ENCODE measurements at places on chromosomes 1 and 21.
A peak's percentile ranks its signal among the peaks of the same experiment; 100 is the strongest.

DNA sequence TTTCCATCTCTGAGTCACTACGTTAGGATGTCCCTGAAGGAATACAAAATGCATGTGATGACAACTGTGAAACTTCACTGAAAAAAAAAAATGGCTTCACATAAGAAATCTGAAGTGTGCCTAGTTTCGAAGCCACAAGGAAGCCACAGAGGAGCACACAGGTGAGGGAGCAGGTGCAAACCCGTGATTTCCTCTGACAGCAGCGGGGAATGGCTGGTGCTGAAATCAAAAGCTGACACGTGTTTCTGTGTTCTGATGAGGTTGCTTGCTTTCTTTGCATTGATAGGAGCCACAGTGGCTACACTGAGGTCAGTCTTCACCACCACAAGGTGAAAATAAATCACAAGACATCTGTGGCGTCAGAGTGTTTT is 105.7 kb upstream of the TLR5 start:
- DNase-seq: no peak

GRCh38 chr1:89552471-89553081 is 27.9 kb downstream of the LRRC8B start:
- DNase-seq: no peak

DNA sequence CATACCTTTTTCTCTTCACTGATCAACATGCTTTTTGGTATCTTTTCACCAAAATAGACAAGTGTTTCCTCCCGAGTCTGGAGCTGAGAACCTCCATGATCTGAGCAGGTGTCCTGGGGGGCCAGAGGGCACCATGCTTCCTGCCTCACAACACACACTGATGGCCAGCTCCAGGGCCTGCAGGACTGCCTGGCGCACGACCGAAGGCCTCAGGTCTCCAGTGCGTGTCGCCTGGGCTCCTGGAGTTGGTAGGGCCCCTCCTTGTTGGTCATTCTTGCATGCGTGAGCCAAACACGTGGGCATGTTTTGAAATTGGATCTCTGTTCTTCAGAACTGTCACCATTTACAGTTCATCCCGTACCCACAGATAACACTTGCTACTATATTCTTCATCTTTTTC is 64.4 kb downstream of the SLC37A1 start:
- DNase-seq: no peak

DNA sequence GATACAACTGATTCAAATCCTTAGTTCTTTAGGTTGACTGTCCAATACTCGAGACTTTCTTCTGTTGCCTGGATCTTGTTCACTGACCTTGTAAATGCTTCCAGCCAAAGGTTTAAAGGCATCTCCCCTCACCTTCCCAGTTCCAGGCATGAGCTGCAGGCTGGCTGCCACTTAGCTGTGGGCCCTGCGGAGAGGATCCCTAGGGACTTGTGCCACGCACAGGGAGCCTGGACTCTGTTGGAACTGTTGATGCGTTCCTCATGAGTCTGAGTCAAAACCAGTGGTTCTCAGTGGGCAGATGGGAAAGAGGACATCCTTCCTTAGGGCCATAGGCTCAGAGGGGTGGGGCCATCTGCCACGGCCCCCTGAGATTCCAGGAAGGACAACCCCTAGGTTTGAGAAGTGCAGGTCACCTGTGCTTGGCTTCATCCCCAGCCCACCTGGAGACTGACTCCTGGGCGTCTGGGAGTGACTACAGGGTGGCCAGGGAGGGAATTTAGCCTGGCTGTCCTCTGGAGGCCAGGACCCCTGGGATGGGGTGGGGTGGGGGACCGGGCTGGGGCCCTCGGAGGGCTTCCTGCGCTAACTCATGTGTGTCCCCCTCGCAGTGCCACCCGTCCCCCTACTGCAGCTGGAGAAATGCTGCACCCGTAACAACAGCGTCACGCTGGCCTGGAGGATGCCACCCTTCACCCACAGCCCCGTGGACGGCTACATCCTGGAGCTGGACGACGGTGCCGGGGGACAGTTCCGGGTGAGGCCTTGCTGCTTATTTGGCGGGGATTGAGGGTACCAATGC is 37.6 kb upstream of the GNPAT start:
- DNase-seq: no peak

GRCh38 chr1:33086384-33086850 is 5.5 kb downstream of the AZIN2 start:
- peak; percentile 77 for DNase-seq

GRCh38 chr1:180973369-180973768 is 49.3 kb downstream of the STX6 start:
- DNase-seq: no peak

- DNase-seq: no peak
Measured at GRCh38 chr1:80918380-80918779, 882.4 kb upstream of the ADGRL2 start.

DNA sequence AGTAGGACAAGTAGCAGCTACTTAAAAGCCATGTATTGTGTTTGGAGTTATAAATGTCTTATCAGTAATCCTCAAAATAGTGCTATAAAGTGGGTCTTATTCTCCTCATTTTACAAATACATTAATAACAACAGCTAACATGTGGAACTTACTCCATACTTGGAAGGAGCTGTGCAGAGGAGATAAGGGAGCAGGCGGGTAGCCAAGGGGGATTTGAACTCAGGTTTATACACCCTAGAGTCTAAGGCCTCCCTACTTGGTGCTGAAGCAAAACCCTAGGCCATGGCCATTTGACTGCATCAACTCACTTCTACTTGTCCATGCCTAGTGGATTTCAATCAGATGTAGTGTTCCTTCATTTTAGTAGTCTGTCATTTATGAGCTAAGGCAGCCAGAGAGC is 72.1 kb downstream of the LMO4 start:
- DNase-seq: no peak

GRCh38 chr1:152000964-152001630 is 7.4 kb upstream of the S100A10 start:
- no peak for DNase-seq

DNA sequence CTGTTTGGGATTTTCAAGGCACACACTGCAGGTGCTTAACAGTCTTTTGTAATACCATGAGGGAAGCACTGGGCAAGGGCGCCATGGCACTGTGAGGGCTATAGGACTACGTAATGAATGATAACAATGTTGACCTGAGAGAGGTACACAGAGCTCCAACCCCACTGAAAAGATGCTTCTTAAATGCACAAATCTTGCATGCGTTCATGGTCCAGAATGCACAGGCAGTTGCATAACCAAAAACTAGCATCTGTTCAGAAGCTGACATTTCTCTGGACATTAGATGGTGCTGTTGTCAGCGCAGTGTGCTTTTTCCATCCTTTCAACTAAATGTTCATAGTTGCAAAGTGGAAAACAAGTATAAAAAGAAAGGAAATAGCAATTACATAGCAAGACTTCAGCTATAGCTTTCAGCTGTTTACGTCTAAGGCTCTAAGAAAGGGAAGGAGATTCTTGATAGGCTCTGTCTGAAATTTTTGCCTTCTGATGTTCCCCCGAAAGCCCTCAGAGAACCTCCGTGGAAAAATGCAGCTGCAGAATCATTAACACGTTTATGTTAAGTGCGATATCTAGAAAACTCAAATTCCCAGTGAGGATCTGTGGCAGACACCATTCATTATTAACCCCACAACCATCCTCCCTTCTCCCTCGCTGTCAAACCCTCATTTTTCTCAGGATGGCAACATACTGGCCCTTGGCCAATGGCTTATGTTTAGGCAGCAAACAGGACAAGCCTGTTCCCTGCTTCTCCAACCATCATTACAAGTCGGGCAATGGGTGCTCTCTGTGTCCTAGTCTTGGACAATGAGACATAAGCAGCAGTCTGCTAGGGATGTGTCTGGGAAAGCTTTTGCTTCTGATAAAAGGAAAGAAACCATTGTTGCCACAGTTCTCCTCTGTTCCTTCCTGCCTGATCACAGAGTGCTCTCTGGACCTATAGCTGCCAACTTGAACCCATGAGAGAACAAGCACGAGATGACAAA is 8.2 kb upstream of the TARBP1 start:
- peak; percentile 61 for DNase-seq

DNA sequence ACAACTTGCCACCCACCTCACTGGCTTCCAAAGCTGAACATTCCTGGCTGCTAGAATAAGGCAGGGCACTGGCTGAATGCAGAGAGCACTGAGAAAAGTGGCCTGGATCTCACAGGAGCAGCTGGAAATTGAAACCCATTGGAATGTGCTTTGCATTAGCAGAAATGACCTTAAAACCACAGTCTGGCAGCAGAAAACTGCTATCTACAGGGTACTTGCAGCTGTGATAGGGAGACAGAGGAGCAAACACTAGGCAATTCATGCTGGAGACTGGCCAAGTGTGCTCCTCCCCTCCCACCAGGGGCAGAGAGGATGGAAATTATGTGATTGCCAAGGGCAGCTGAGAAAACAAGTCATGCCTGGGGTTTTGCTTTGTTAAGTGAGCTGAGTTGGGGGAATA is 47.2 kb downstream of the HSD3B1 start:
- DNase-seq: no peak

DNA sequence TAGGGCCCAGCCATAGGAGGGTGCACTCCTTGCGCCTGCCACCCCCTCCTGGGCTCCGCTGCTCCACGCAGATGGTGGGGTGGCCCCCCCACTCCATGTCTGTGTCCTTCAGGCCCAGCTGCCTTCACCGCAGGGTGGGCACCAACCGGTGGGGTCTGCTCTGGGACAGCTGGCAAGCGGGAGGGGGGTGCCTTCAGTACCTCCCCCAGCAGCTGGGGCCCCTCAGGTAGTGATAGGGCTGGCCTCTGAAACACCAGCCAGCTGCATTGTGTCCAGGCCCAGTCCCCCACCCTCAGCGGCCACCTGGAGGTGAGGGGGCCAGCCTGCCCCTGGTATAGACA is 360 bp downstream of the GJC2 start:
- DNase-seq: no peak

GRCh38 chr1:75616436-75617433 is 5.8 kb upstream of the SLC44A5 start:
- DNase-seq: no peak

- no peak for DNase-seq
Measured at GRCh38 chr1:22696610-22697009, 14.0 kb upstream of the EPHB2 start.

- no peak for DNase-seq
Measured at GRCh38 chr1:210525716-210526454, 197.2 kb downstream of the HHAT start.

DNA sequence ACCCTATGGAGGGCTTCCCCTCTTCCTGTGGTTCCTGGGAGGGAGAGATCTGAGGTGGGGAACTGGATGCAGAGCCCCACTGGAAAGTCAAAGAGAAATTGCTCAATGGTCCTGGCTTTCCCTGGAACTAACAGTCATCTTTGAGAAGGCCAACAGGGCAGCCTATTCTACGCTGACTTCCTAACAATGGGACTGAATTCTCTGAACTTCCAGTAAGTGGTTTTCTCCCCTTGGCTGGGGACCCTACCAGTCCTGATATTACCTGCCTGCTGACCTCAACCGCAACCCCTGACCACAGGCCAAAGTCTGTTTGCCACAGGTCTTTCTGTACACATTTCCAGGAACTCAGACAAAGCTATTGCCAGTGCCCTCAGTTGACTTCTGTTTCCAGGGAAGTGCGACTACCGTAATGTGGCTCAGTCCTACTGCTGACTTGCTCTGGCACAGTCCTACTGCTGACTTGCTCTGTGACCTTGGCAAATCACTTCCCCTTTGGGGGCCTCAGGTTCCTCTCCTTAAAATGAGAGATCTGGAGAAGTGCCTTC is 55.3 kb downstream of the C8B start:
- DNase-seq: peak; percentile 27

DNA sequence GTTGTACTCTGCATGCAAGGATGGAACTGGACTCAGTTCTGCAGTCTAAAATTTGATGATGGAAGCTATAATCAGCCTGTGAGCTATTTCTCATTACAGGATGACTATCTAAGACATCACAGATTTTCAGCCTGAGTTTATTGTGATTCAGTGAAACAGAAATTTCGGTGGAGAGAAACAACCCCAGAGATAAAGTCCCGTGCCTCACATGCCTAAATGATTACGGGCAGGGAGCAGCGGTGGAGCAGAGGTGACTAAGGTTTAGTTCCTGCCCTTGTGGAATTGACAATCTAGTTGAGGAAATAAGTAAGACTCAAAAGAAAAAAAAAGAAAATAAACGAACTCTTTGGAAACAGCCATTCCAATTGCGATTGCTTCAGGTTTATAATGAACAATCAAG is 96.9 kb downstream of the GRIK3 start:
- DNase-seq: no peak

DNA sequence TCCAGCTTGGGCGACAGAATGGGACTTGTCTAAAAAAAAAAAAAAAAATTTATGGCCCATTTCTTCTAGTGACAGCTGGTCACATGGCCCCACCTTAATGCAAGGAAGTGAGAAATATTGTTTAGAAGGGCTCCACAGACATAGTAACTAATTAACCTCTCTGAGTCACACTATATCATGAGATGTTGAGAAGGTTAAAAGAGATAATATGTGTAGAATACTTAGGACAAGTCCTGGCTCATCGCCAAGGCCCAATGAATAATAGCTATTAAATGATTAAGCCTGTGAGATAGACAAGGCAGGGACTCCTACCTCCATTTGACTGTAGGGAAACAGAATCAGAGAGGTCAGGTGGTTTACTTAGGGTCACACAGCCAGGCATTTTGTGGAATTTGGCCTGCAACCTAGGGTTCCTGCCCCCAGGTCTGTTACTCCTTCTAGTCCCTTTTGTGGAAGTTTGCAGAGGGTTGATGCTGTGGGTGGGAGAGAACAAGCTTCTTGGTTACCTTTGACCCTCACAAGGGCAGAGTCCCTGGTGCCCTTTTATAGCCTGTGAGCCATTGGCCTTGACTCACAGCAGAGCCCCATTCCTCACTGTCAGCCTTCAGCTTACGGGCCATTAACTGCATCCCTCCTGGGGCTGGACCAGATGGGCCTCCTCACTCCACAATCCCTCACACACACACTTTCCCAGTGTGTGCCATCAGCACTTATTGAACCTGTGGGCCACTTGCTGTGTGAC is 48.5 kb downstream of the OPRD1 start:
- DNase-seq: peak; percentile 88

DNA sequence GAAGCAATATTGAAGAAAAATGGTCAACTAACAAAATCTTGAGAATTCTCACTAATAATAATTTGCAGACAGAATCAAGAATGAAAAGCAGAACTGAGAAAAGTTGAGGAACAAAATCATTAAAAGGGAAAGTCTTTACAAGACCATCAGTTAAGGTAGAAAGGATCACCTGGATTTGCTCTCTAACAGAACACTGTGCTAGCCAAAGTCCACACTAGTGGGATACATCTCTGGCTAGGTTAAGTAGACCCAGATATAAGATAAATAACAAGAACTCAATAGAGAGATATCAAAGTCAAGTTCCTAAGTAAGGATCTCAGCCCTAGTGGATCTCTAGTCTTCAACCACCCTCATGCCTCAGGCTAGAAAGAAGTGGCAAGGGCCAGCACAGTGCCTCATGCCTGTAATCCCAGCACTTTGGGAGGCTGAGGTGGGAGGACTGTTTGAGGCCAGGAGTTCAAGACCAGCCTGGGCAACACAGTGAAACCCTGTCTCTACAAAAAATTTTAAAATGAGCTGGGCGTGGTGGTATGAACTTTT is 19.6 kb downstream of the IPP start:
- no peak for DNase-seq

GRCh38 chr1:54874079-54874830 is 12.7 kb downstream of the DHCR24 start:
- DNase-seq: no peak
